Naive thymus-derived CD4-positive, alpha-beta T cell (primary cell): ENCODE measurements at places on chromosomes 4 and X. TPM values are rescaled to one million over a fixed set of nuclear protein-coding genes. Genes with fewer than 3 reads are reported as not detected.

ACE2 gene
- polyA plus RNA-seq = not detected

COX7B2 gene
- polyA plus RNA-seq = not detected

RNF212 gene
- 6.7 TPM for polyA plus RNA-seq

LIAS gene
- polyA plus RNA-seq = 12.5 TPM

ETNPPL gene
- not detected for polyA plus RNA-seq

DGKK gene
- not detected for polyA plus RNA-seq

BLTP1 gene
- polyA plus RNA-seq = 6.8 TPM

SPANXA2 gene
- polyA plus RNA-seq = not detected

HDX gene
- 0.87 TPM for polyA plus RNA-seq

JAKMIP1 gene
- polyA plus RNA-seq = 0.21 TPM

VSIG4 gene
- polyA plus RNA-seq = not detected

LGI2 gene
- polyA plus RNA-seq = not detected

SHROOM2 gene
- polyA plus RNA-seq = not detected

AFAP1 gene
- 7.4 TPM for polyA plus RNA-seq

SRPX2 gene
- polyA plus RNA-seq = not detected

NHS gene
- polyA plus RNA-seq = 0.02 TPM

SMIM10L2A gene
- polyA plus RNA-seq = 0.49 TPM

ODAPH gene
- polyA plus RNA-seq = not detected

NDST4 gene
- not detected for polyA plus RNA-seq
